DMS153 (cell line): ENCODE measurements at places on chromosomes 1 and 21.
A peak's percentile ranks its signal among the peaks of the same experiment; 100 is the strongest.

DNA sequence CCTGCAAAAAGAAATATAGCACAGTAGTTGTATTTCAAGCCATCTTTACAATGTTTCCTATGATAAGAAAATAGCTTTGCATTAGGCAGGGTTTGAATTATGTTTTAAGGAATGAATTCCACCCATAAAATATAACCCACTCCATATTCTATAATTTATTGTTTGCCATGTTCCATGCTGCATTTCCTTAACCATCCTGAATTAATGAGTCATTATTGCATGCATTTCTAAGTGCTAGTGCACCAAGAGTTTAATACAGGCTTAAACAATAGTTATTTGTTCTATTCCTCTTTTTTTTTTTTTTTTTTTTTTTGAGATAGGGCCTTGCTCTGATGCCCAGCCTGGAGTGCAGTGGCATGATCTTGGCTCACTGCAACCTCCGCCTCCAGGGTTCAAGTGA, 45.2 kb downstream of the MIGA1 start:
- no peak for DNase-seq

GRCh38 chr1:108502624-108503023, 52.5 kb downstream of the NBPF6 start:
- DNase-seq: no peak

DNA sequence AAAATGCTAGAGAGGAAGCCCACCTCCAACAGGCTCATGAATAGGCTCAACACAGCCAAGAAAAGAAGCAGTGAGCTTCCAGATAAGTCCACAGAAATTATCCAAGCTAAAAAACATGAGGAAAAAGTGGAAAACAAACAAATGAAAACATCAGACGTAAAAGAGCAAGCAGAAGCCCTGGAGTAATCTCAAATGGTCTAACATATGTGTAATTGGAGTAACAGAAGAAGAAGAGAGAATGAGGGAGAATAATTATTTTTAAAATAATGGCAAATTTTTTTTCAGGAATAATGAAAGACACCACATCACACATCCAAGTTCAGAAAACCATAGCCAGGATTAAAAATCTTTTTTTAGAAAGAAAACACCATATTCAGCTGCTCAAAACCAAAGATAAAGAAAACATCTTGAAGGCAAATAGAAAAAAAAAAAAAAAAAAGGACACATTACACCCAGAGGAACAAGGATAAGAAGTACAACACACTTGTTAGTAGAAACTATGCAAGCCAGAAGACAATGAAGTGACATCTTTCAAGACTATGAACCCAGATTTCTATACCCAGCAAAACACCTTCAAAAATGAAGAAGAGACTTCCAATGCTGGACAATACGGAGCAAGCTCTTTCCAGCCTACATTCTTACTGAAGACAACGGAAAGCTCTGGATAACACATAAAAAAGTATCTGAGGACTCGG, 10.6 kb upstream of the SUMO3 start:
- no peak for DNase-seq

GRCh38 chr1:19074902-19075721, 118.6 kb upstream of the IFFO2 start:
- DNase-seq: no peak

DNA sequence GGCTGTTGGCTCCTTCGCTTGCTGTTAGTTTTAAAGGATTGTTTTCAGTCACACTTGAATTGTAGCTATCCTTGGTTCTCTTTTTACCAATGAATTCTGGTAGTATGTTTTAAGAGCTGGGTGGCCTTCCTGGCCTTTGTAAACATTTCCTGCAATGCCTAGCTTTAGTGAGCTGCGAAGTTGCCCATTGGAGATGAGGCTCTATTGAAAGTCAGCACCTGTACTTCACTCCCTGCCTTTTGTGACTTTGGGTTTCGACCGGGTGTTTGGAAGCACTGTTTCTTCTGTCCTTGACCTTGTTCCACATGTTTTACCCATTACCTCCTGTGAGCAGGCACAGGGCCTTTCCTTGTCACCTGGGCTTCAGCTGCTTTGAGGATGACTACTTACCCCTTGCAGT, 64.7 kb downstream of the DYRK1A start:
- no peak for DNase-seq

GRCh38 chr1:58929671-58930325, 146.0 kb upstream of the JUN start:
- DNase-seq: no peak

GRCh38 chr1:10529765-10530164, 55.0 kb downstream of the PEX14 start:
- no peak for DNase-seq

DNA sequence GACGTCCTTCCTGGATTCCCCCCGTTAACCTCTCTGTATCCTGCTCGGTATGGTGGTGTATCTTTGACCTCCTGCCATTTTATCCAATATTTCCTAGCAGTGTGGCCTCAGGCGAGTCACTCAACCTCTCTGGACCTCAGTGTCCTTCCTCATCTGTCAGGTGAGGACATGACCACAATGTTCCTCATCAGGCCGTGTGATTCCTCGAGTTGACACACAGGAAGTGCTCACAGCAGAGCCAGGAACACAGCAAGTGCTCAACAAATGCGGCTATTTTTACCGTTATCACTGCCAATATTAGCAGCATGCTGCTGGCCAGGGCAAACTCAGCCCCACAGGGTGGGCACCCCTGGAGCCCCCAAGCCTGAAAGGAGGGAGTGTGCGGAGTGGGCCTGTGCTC, 450.2 kb downstream of the KIF26B start:
- no peak for DNase-seq

DNA sequence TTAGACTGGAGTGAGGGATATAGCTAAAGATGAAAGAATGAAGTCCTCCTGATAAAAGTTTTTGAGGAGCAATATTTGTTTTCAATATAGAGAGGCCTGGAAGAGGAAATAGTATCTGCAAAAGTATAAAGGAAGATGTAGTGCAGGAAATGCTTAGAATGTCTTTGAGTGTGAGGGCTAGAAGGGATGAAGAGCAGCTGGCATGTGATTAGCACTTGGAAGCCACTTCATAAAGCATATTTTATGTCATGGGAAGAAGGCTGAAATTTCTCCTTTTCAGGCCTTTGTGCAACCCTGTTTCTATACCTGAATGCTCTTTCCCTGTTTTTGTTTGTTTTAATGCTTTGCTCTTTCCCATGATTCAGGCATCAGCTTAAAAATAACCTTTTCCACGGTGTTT, 323.3 kb upstream of the DEPDC1 start:
- DNase-seq: no peak

DNA sequence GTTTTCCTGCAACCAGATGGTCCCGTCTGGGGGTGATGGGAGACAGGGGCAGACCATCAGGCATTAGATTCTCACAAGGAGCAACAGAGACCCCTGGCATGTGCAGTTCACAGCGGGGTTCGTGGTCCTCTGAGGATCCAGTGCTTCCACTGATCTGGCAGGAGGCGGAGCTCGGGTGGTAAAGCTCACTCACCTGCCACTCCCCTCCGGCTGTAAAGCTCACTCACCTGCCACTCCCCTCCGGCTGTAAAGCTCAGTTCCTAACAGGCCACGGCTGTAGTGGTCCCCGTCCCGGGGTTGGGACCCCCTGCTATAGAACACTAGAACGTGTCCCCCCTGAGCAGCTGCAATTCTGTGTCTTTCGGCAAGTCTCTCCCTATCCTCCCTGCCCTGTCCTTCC, 4.6 kb downstream of the KRTAP10-12 start:
- no peak for DNase-seq

- peak; percentile 81 for DNase-seq
Observed at GRCh38 chr1:43147625-43148327, 24.3 kb downstream of the EBNA1BP2 start.

- DNase-seq: no peak
Observed at GRCh38 chr1:66526991-66527390, 7.0 kb upstream of the SGIP1 start.

GRCh38 chr1:247576514-247576913, 11.6 kb upstream of the OR2G2 start:
- no peak for DNase-seq

GRCh38 chr1:9061252-9061960, 8.0 kb downstream of the SLC2A5 start:
- DNase-seq: no peak

GRCh38 chr1:214116258-214116657, 128.5 kb downstream of the PROX1 start:
- no peak for DNase-seq
